ENCODE measurements at places on chromosomes 6 and 20.

GRCh38 chr6:2197984-2198383, 47.4 kb downstream of the GMDS start:
- no peak for DNase-seq

DNA sequence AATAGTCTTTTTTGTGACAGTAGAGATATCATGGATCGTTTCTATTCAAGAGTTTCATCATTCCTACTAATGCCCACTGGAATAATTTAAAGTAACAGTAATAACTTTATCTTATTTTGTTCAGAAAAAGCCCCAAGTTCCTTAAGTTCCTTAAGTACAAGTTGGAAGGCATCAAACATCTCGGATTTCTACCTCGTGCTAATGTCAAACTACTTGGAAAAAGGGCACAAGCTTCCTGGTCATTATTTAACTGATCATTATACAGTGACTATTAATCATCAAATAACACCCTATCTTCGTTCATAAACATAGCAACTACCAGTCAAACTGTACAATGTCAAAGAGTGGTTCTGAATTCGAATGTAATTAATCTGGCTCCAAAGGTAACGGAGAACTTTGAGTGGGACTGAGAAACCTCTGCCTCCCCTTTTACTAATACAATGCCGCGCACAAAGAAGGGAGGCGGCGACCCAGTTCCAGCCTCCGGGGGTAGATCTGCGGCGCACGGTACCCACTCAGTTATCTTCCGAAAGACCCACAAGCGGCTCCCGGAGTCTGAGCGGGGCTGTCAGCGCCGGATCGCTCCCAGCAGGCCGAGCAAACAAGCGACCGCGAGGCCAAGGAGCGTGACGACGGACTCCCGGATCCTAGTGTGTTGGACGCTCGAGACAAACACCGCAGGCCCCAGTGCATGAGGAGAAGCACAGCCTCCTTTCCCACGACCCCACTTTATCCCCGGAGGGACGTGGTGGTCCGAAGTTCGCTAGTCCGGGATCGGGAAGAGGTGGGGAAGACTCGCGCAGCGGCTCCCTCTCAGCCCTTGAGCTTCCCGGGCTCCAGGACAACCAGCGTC, 716 bp downstream of the SHPRH start:
- DNase-seq, result peak; percentile 43

- DNase-seq, result no peak
These were observed 89.6 kb downstream of the SOBP start for GRCh38 chr6:107579456-107580056.

DNA sequence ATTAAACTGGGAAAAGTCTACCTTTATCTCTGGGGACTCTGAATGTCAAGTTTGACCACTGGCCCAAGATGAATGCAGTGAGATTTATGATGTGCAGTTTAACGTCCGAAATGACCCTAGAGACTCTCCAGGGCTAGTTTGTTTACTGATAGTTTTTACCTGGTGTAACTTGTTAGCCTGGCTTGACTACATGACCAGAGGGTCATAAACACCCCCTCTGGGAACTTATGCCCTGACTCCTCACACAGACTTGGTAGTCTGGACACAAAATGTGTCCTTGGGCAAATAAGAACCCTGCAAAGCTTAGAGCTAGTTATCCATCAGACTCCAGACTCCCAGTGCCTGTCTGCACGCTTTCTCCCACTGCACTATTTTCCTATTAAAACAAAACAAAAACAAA, 606.5 kb downstream of the HACE1 start:
- no peak for DNase-seq

GRCh38 chr20:34037121-34037520, 43.4 kb downstream of the RALY start:
- DNase-seq, result no peak

DNA sequence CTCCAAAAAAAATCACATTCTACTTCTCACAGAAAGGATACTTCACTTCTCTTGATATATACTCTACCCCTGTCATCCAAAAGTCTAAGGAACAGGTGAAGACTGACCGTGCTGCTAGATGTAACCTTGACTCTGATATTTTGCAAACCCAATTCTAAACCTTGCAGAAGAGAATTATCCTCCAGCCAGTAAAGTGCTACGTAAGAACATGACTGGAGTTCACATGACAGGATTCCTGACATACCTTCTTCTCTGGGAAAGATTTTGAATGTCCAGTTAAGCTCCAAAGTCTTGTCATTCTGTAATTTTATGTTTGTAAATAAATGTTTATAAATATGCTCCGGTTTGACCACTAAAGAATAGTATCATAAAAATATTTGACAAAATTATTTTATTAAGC, 35.8 kb downstream of the BTBD9 start:
- no peak for DNase-seq

GRCh38 chr6:23395381-23395780, 730.6 kb upstream of the NRSN1 start:
- no peak for DNase-seq

GRCh38 chr20:47691625-47692024, 93.7 kb downstream of the SULF2 start:
- no peak for DNase-seq

GRCh38 chr6:147660334-147661311, 152.1 kb downstream of the SAMD5 start:
- DNase-seq, result no peak

- no peak for DNase-seq
These were observed 4.9 kb downstream of the SIGLEC1 start for GRCh38 chr20:3707508-3707899.

GRCh38 chr6:149545754-149546471, at the start of gene PPIL4:
Gene PPIL4 (minus strand): TSS chr6:149546043. CDS start chr6:149546005, 38 bp downstream.
- DNase-seq, result peak; percentile 92

DNA sequence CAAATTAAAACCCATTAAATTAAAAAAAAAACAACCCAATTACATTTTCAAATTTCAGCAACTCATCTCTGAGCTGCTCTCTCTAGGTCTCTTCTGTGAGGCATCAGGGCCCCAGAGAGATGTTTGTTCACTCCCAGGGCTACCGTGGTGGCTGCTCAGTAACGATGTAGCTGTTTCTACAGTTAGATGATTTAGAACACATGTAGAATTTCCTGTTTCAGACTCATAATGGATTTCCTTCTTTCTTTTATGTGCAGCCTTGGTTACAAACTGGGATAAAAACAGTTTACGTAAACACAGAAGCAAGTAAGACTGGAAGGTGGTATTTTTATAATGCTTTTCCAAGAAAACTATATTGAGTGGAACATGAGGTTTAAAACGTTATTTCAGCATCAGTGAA, 116.1 kb upstream of the CCN2 start:
- DNase-seq, result no peak

GRCh38 chr6:108123946-108124345, 41.9 kb upstream of the NR2E1 start:
- DNase-seq, result no peak

- no peak for DNase-seq
These were observed 592.3 kb downstream of the PKHD1 start for GRCh38 chr6:51495096-51495495.

All from RPMI8226 (cell line).